M059J (cell line): ENCODE measurements at places on chromosomes 16 and 17. TPM values are rescaled to one million over a fixed set of nuclear protein-coding genes. Genes with fewer than 3 reads are reported as not detected.

CFAP97D1 gene
- total RNA-seq = not detected in 2 replicates

IRX3 gene
- total RNA-seq = 8.4 and 12.7 TPM in 2 replicates

- DNase-seq = no peak
These were observed 21.7 kb downstream of the G6PC1 start for GRCh38 chr17:42922294-42922693.

DNA sequence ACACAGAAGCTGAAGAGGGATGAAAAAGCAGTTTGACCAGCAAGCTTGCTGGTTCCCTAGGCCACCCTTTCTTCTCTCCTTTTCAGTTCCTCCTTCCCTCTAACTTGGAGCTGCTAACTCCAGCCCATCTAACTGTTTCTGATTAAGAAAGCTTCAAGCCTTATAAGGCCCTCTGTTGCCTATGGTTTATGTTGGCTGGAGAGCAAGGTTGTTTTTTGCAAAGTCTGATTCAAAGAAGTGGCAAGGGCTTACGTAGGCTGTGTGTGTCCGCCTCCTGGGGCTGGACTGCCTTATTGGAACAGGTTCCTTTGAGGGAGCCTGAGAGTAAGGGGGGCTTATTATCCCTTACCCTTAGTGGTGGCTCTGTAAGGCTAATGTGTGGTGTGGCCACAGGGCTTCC lies 7.1 kb downstream of the AKAP1 start:
- DNase-seq = no peak

DNA sequence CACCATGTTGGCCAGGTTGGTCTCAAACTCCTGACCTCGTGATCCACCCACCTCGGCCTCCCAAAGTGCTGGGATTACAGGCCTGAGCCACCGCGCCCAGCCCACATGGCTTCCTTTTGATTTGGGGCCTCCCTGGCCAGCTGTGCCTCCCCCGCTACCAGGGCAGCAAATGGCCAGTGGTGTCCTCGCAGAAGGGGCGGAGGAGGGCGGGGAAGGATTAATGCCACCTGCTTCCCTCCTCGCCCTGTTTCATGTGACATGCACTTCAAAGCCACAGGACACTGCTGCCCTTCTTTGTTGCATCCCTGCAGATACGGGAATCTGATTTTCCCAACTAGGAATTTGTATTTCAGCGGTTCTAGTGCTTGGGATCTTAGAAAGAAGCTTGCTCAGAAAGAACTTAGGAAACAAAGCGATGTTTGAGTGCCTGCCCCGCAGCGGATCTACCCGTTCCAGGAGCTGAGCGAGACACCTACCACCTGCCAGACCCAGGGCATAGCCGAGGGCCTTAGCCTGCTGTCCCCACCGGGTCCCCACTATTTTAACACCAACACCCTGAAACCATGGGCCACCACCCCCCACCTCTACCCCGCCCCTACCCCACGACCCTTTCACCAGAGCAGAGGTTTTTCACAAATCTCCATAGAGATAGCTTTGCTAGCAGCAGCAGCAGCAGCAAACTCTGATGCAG lies 37.7 kb upstream of the CCDC182 start:
- DNase-seq = no peak

DNA sequence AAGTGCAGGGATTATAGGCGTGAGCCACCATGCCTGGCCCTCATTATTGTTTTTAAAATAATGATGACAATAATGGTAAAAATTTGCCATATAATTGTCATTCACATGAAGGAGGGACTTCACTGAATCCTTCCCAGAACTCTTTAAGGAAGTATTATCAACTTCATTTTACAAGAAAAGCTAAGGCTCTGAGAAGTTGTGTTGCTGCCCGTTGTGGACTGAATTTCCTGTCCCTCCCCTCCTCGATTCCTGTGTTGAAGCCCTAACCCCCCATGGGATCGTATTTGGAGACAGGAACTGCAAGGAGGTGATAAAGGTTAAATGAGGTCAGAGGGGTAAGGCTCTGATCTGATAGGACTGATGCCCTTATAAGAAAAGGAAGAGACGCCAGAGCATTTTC lies 458.0 kb downstream of the HAPSTR1 start:
- no peak for DNase-seq

GRCh38 chr17:68782789-68783188 lies 172.4 kb downstream of the ABCA8 start:
- DNase-seq = no peak

- no peak for DNase-seq
These were observed 87.4 kb downstream of the MSI2 start for GRCh38 chr17:57343717-57344116.

- no peak for DNase-seq
These were observed 50.5 kb downstream of the MYO18A start for GRCh38 chr17:29129731-29130130.

ATP2A1 gene
- total RNA-seq = not detected in 2 replicates

DNA sequence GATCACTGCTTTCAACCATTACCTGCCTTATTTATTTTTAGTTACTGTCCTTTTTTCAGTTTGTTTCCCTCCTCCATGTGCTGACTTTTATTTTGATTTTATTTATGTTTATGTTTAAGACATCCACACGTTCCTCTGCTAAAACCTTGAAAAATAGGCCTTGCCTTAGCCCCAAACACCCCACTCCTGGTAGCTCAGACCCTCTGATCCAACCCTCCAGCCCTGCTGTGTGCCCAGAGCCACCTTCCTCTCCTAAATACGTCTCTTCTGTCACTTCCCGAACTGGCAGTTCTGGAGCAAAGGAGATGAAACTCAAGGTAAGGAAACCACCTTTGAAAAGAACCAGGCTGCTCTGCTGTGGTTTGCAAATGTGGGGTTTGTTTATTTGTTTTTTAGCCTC lies 9.3 kb upstream of the STH start:
- no peak for DNase-seq

DNA sequence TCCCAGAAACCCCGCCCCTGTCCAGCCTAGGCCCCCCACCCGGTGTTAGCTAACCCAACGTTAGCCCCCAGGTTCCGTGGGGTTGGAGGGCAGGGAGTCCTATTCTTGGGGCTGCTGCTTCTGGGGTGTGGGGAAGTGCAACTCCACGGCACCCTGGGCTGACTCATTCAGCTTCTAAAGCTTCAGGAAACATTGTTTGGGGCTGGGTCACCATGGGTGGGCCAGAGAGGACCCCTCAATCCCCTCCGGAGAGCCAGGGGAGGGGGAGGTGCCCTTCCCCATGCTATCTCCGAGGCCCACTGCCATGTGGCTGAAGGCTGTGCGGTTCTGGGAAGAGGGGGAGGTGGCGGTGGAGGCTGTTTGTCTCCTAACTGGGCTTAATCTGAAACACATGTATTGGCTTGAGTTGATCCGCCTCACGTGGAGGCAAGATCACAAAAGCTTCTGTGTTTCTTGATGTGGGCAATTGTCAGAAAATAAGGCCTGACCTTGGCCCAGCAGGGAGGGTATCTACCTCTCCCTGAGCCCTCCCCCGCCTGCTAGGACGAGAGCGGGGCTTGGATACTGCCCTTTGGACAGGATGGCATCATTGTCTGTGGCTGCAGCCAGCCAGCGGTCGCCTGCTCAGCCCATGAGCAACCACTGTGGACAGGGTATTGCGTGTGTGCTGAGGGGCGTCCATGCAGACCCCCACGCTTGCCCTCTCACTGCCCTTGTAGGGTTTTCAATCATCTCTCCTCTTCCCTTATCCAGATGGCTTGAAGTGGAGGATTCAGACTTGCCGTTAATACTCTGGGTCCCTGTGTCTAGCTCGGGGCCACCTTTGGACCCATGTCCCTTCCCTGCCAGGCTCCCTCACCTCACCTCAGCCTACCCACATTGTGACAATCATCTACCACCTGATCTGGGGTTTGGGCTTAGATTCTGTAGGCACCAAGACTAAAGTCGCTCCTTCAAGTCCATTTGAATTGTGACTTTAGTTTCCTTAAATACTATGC lies 1.3 kb downstream of the SERPINF1 start:
- no peak for DNase-seq

PDPR gene
- 8.4 and 15.9 TPM in 2 replicates for total RNA-seq

TLK2 gene
- 28.3 and 43.9 TPM in 2 replicates for total RNA-seq

GRCh38 chr16:643050-643368 lies 1.4 kb downstream of the MCRIP2 start:
- DNase-seq = no peak

- DNase-seq = peak; percentile 31
These were observed 21.5 kb upstream of the PECAM1 start for GRCh38 chr17:64411999-64412771.

NTHL1 gene
- 22.7 and 35.6 TPM in 2 replicates for total RNA-seq
